HS-5 (cell line): ENCODE measurements at places on chromosomes 6 and 20.

- DNase-seq: no peak
Observed at GRCh38 chr6:140897349-140897748, 1235.4 kb upstream of the GJE1 start.

DNA sequence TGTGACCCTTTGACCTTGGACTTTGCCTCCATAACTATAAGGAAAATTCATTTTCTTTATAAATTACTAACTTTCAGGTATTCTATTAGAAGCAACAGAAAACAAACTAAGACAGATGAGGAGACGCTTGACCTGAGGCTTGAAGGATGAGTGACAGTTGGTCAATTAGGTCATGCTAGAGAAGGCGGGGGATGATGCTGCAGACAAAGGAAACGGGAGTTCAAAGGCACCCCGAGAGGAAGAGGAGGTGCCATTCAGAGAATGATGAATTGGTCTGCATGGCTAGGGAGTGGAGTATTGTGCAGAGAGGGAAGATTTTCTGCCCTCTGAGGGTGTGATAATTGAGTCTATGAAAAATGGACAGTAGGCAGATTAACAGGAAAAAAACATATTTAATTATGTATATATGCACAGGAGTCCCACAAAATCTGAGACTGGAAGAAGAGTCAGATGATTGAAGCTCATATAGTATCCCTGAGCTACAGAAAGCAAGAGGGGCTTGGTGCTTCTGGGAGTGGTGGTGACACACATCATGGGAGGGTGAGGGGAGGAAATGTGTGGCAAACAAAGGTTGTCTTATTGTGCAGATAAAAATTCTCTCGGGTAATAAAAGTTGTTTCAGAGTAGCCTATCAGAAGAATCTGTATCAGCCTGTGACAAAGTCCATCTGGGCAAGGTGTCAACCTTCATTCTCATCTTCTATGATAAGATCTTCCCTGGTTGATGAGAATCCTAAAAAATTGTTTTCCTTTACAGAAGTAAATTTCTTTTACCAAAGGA lies 20.4 kb upstream of the FUCA2 start:
- no peak for DNase-seq

- no peak for DNase-seq
Observed at GRCh38 chr6:54315656-54316055, 7.4 kb downstream of the TINAG start.

DNA sequence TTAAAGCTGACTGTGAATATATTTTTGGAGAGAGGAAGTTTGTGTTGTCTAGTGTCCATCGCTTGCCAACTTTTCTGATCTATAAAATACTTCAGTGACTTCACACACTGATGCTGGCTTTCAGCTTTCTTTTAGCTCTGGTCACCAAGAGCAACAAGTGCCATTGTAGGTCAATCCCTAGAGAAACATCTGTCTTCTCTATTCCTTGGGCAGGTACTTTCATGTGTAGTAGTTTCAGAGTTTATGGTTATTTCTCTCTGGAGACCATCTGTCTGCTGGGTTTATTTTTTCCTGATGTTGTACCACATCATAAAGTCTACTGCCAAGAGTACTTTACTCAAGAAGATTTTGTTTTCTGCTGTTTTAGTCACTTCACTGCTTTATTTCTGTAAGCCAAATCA lies 249.9 kb downstream of the KHDC1L start:
- DNase-seq: no peak

DNA sequence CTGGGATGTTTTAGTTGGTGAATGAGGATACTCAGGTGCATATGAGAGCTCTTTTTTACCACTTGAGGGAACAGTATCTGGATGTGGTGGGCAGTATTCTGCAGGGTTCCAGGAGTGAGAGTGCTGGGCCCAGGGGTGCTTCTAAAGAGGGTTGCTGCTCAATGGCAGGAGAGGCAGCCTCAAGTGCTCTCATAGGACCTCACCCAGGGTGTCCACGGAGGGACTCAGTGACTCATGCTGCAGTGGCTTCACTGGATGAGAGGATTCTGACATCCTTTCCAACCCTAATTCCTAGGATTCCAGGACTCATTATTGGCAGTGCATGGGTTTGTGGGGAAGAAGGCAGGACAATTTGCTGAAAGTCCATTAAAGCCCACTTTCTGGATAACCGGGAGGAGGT lies 176.6 kb upstream of the FERMT1 start:
- DNase-seq: no peak

DNA sequence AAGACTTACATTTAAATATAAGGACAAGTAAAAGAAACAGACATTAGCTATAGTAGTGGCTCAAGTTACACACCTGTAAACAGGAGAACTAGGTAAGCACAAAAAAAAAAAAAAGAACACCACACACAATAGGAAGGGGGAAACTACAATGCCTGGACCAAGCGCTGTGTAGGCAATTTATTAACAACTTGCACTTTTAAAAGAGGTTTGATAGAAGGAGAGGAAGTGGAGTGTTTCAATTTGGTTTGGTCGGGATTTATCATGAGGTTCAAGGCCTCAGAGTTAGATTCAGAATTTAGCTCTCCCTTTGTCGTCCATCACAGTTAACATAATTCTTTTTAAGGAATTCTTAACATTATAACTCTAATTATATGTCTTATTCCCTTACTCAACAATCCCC lies 1.1 kb upstream of the USP49 start:
- no peak for DNase-seq
